ENCODE measurements at places on chromosomes 1 and 21.

DNA sequence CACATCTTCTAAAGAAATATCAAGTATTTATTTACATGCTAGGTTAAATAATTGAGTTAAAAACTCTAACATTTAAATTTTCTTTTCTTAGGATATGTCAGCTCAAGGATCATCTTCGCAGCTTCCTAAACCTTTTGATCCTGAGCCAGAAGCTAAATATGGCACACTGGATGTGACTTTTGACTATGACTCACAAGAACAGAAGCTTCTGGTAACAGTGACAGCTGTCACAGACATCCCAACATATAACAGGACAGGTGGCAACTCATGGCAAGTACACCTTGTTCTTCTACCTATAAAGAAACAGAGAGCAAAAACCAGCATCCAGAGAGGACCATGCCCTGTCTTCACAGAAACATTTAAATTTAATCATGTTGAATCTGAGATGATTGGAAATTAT, 132.7 kb upstream of the SERTAD4 start:
- DNase-seq = no peak

GRCh38 chr21:45255381-45256020, 32.2 kb downstream of the POFUT2 start:
- DNase-seq = peak; percentile 53

DNA sequence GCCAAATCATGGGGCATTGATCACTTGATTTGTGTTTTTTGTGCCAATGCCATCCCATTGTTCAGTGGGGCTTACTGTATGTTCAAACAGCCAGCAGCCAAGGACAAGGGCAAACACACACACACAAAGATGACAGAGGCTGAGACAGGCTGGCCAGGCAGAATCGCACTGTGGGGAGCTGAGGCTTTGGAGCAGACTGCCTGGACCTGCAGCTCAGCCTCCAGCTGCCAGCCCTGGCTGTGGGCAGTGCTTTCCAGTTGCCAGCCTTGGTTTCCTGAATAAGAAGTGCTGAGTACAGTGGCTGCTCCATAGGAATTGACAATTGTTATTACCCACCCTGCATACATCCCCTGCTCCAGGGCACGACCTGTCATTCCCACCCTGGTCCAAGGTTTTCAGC, 16.9 kb upstream of the PCP4 start:
- DNase-seq = no peak

- DNase-seq = no peak
These were observed 12.6 kb upstream of the HMGN2 start for GRCh38 chr1:26459573-26460031.

GRCh38 chr1:7707527-7707926, 63.6 kb upstream of the VAMP3 start:
- DNase-seq = no peak

GRCh38 chr1:8314346-8315280, 3.3 kb upstream of the SLC45A1 start:
- DNase-seq = peak; percentile 64

GRCh38 chr1:243275316-243275715, 19.5 kb downstream of the SDCCAG8 start:
- no peak for DNase-seq

GRCh38 chr1:7592120-7592798, 178.8 kb upstream of the VAMP3 start:
- DNase-seq = no peak

DNA sequence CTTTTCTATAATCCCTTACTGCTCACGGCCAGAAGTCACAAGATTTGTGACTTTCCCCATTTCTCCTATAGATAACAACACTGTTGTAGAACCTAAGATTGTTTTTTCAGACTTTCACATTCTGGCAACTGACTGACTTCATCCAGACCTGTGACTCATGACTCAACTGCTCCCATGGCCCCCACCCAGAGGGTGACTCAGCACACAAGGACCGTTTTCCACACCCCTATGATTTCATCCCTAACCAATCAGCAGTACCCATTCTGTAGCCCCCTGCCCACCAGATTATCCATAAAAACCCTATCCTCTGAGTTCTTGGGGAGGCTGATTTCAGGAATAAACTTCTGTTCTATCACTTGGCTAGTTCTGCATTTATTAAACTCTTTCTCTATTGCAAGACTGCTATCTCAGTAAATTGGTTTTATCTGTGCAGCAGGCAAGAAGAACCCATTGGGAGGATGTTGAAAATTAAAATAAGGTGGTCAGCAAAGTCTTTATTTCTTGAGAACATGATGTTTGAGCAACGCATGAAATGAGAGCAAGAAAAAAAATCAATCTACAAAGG, 79.7 kb downstream of the NGF start:
- no peak for DNase-seq

- DNase-seq = no peak
These were observed 61.2 kb downstream of the TCP10L start for GRCh38 chr21:32523988-32524719.

DNA sequence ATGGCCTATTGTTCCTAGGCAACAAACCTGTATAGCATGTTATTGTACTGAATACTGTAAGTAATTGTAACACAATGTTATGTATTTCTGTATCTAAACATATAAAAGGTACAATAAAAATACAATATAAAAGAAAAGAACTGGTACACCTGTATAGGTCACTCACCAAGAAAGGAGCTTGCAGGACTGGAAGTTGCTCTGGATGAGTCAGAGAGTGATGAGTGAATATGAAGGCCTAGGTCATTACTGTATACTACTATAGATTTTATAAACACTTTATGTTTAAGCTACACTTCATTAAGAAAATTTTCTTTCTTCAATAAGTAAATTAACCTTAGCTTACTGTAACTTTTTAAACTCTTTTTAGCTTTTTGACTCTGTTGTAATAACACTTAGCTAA, 559.9 kb downstream of the PLPP3 start:
- DNase-seq = no peak

DNA sequence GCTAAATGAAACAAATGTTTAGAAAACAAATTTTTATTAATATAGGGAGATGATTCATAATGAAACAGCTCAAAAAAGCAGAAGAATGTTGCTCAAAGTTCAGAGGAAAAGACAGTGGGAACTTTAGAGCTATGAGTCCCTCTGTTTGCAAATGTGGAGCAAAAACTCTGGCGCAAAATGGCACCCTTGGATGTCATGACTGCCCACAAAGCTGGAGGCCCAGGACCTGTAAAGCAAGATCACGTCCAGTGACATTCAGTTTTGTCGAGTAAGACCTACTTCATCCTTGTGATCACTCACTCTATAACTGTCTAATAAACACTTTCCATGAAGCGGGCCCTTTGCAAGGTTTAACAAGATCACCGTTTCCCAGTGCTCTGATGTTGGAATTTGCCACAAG, 9.1 kb upstream of the EXO1 start:
- no peak for DNase-seq

GRCh38 chr1:19088717-19089442, 121.2 kb downstream of the UBR4 start:
- DNase-seq = no peak

GRCh38 chr1:181099152-181100014, 10.9 kb downstream of the IER5 start:
- DNase-seq = no peak

DNA sequence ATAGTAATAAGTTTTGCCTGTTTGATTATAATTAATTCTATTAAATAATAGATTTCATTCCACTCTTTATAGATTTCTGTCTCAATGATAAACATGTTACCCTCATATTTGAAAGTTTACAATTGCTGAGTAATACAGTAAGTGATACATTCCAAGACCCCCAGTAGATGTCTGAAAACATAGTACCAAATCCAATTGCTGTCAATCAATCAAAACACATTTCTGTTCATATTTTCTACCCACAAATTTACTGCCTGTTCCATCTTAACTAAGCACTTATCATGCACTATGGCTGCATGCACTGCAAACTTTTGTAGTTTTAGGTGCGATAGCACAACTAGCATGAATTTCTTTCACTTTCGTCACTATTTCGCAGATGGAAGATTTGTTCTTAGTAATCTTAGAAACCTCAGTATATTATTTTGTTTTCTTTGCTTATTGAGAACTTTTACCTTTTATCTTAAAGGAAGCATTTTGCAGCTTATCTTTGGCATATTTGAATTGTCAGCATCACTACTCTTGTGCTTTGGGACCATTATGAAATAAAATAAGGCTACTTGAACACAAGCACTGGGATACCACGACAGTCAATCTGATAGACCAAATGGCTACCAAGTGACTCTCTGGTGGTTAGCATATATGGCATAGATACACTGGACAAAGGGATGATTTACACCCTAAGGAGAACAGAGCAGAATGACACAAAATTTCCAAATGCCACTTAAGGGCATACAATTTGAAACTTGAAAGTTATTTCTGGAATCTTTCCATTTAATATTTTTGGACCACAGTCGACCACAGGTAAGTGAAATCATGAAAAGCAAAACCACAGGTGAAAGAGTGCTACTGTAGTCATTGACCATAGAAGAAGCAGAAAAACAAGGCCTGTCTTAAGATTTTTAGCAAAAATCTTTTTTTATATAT, 67.6 kb downstream of the RGS13 start:
- no peak for DNase-seq

DNA sequence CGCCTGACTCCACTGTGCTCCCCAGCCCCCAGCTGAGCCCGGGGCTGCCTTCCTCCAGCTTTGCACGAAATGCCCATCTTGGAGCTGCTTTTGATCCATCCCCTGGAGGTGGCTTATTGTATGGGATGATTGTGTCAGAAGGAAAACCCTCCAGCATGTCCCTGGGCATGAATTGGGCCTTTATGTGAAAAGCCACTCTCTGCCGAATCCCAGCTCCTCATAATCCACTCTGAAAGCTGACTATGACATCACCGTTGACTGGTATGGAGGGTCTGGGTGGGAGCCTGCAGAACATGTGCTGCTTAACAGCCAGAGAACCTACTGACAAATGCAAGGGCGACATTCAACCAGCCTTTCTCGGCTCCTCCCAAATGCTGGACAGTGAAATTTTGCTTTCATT, 74.6 kb downstream of the NENF start:
- DNase-seq = no peak

DNA sequence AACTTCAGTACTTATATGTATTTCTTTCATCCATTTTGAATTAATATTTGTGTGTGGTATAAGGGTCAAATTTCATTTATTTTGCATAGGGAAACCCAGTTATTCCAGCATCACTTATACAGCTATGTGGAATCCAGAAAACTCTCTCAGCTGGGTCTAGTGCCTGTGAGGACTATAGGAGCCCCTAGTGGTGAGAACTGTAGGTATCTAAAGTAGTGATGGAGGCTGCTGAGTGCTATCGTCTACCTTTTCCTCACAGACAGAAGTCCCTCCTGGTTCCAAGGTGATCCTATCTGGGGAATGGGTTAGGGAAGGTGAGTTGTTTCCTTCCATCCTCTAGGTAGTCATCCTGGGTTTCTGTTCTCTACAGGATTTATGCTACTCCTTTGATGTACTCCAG, 352.0 kb upstream of the C1orf87 start:
- DNase-seq = no peak

DNA sequence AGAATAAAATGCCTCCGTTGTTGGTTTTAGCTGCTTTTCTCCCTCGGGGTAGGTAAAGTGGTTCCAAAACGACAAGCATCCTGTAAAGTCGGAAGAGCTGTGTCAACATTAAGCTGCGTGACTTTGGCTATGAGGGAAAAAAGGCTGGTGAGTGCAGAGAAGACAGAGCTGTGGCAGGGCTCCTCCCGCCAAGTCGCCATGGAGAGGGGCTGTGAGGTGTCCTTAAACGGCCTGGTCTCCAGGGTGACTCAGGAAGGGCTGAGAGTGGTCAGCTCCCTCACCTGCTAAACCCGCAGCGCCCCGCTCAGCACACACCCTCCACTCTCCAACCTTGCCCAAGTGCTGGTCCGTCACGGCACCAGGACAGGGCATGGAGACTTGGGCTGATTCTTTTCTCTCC, 91.6 kb upstream of the SAMD11 start:
- DNase-seq = no peak

DNA sequence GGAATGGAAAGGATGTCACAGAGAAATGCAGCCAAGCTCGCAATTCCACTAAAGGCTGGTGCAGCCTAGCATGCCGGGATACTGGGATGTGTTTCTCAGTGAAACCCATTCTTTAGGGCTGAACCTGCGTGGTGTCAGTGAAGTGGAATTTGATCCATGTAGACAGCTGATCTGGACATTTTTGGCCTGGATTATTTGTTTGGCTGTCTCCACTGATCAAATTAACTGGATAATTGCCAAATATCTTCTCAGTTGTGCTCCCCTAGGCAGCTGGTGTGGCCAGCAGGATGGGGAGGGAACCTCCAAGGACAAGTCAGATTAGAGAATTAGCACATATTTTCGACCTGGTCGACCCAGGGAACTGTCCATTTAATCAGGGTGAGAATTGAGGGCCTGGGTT, 318.4 kb downstream of the RPS6KC1 start:
- no peak for DNase-seq

GRCh38 chr21:18030248-18030647, 211.1 kb upstream of the C21orf91 start:
- DNase-seq = no peak

DNA sequence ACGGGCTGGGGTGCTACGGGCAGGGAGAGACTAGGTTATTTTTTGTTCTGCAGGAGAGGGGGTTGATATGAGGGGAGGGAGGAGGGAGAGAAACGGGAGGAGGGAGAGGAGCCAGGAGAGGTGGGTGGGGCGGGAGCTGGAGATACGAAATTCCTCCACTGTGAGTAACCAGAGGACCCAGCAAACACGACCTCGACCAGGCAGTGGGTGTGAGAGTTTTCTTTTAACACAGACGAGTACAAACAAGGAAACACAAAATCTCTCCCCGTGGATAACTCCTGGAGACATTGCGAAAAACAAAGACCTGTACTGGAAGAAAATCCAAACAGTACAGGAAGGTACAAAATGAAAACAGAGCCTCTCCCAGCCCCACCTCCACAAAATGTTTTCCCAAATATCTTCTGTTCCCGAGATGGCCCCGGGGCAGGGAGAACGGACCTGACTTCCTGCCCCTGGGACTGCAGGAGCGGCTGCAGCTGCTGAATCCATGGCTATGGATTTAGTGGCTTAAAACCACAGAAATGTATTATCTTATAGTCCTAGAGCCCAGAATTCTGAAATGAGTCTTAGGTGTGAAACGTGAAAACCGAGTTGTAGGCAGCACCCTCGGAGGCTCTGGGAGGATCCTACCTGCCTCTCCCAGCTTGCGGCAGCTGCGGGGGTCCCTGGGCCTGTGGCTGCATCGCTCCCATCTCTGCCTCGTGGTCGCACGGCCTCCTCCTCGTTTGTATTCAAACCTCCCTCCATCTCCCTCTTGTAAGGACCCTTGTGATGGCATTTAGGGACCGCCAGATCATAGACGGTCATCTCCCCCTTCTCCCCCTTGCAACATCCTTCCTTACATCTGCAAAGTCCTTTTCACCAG, 82.2 kb downstream of the RIPK4 start:
- DNase-seq = no peak

GRCh38 chr1:219529116-219529515, 83.8 kb downstream of the ZC3H11B start:
- DNase-seq = no peak

DNA sequence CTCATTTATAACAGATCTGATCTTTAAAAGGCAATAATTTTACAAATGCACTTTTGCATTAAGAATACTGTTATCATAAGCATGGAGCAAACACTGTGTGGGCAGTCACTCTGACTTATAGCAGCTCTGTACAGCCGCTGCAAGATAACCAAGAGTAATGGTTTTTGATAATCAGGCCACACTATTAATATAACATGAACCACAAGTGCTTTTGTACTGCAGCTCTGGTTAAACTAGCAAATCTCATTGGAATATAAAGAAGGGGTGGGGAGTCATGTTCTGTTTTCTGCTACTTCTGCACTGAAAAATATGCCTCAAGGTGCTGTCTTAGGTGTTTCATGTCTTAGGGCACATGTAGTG, 357.4 kb downstream of the LMO4 start:
- no peak for DNase-seq

Data from CD4-positive, alpha-beta T cell treated with Interleukin-12 subunit alpha and Interleukin-12 subunit beta, for 1 hour (primary cell).